ENCODE measurements at places on chromosomes 7 and 10.

- no peak for DNase-seq
These were observed 164.7 kb downstream of the AGMO start for GRCh38 chr7:15397159-15397550.

GRCh38 chr7:150621376-150621775 is 10.8 kb downstream of the GIMAP6 start:
- no peak for DNase-seq

DNA sequence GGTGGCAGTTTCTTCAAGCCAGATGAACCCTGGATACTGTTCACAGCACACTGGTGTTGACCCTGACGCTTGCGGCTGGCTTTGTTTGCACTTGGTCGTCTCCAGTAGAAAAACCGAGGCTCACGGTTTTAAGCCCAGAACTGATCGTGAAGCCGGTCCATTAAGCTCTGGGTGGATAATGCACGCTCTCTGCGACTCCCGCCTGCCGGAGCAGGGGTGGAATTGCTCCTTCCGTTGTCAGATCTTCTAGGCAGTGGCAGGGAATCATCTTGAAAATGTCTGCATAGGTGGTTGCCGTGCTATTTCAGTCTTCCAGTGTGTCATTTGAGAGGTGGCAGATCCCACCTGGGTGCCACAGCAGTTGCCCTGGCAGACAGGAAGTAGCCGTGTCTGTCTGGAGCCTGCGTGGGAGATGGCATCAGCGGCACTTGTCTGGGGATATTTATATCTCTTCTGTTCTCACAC is 35.9 kb upstream of the AP5Z1 start:
- no peak for DNase-seq

- no peak for DNase-seq
These were observed 36.5 kb downstream of the DLG5 start for GRCh38 chr10:77890097-77890496.

- no peak for DNase-seq
These were observed 32.1 kb upstream of the ADO start for GRCh38 chr10:62772186-62772974.

GRCh38 chr10:118687472-118687871 is 67.3 kb downstream of the CACUL1 start:
- DNase-seq, result no peak

DNA sequence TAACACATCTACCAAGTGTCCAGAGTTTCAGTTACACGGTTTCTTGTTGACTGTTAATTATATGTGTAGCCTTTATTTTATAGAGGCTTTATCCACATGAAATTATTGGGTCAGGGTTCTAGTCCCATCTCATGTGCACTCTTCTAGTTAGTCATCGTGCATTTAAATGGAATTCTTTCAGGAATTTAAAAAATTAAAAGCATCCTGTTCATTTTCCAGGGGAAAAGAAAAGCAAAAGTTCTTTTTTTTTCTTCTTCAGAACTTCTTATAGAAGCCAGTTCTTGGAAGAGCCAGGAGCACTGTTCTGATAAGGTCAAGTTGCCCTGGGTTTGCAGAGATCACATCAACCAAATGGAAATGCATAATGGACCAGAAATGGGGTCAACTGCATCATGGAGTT is 324.7 kb downstream of the INHBA start:
- no peak for DNase-seq

DNA sequence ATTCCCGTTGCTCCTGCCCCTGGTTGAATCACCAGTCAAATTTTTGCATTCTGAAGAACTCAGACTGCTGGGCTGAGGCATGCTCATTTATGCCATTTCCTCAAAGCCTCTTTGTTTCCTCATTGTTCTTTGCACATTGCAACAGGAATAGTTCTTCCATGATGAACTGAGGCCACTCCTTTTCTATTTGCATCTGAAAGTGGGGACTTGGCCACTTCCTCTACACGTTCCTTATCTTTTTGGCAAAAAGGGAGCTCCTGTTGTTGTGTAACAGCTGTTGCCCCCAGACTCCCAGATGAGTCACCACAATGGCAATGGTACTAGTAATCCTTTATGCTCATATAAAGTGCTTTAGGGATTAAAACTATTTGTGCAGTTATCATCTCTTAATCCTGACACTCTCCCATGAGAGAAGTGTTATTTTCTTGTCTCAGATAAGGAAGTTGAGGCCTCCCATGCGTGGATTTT is 20.1 kb upstream of the ITPRID1 start:
- no peak for DNase-seq

DNA sequence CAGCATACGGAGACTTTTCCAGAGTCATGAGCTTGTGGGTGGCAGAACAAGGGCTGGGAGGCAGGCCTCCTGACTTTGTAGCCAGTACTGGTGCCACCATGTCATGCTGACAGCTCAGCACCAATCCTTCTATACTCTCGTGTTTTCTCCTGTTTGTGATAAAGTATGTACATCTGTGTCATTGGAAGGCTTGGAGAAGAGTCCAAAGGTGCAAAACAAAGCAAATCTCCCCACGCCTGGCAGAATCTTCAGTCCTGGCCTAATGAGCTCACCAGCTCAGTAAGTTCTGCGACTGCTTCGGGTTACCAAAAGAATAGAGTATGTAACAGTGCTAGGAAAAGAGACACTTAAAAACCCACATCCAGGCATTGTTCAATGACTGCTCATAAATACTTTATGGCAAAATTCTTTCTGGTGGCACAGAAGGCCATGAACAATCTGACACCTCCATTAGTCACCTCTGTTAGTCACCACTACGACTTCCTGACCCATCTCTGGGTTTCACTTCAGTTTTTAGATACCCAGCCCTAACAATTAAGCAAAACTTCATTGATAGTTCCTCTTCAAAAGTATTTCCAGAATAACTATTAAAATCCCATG is 24.5 kb downstream of the STEAP1 start:
- DNase-seq, result no peak

GRCh38 chr7:100908512-100908911 is 12.8 kb upstream of the ACHE start:
- no peak for DNase-seq

GRCh38 chr7:138720286-138720685 is 19.1 kb upstream of the SVOPL start:
- no peak for DNase-seq

DNA sequence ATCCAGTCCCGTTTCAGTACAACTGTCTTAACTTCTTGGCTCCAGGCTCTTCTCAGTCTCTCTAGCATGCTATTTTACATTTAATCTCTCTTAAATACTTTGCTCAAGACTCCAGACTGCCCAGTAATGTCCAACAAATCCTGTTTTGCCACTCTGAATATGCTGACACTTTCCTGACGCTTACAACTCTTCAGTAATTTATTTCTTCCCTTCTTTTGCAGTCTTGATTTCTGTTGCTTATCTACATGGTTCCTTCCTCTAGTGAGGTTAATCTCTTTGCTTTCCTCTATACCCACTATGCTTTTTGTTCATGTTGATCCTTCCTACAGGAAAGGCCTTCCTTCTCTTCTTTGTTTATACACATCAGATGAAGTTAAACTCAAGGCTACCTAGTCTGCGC is 23.7 kb downstream of the UMAD1 start:
- DNase-seq, result no peak
